ENCODE measurements at places on chromosomes 4 and X. TPM values are rescaled to one million over a fixed set of nuclear protein-coding genes. Genes with fewer than 3 reads are reported as not detected.
A peak's percentile ranks its signal among the peaks of the same experiment; 100 is the strongest.

Gene AFP
- total RNA-seq = not detected

Gene GAB1
- total RNA-seq = 14.6 TPM

Gene PNMA6F
- total RNA-seq = not detected

Gene MAGEE1
- 1.5 TPM for total RNA-seq

Gene ANXA10
- total RNA-seq = not detected

GRCh38 chr4:134622199-134622598 lies 420.6 kb upstream of the PABPC4L start:
- no peak for DNase-seq
- H3K36me3 ChIP-seq = no peaks in the 10 kb centered on the region
- H3K4me1 ChIP-seq = no peaks in the 10 kb centered on the region
- no peak overlapping the region for H3K4me3 ChIP-seq
- H3K27ac ChIP-seq = no peak overlapping the region

GRCh38 chrX:30483996-30484395 lies 93.6 kb downstream of the TASL start:
- no peak for DNase-seq
- no peak overlapping the region for H3K4me3 ChIP-seq
- no peak overlapping the region for H3K27ac ChIP-seq

DNA sequence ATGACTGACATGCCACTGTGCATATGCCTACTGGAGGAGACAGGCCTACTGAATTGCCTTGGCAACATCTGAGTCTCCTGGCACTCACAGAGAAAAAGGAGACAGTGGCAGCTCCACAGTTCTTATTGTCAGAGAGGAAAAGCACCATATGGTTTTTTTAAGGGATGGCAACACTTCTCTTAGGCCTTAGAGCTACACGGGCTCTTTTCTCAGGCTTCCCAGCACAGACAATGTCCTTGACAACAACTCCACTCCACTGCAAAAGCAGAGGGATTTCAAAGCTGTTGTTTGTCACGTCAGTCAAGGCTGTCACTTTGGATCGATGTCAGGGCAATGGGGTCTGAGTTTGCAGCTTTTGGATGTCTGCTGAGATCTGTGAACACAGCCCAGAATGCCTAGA lies 4.7 kb upstream of the CLCN4 start:
- peaks cover 12% of the 10 kb centered on the region for H3K27me3 ChIP-seq
- H3K4me1 ChIP-seq = no peaks in the 10 kb centered on the region
- no peak overlapping the region for H3K27ac ChIP-seq
- no peak for DNase-seq
- no peak overlapping the region for H3K4me3 ChIP-seq
- H3K36me3 ChIP-seq = no peaks in the 10 kb centered on the region

DNA sequence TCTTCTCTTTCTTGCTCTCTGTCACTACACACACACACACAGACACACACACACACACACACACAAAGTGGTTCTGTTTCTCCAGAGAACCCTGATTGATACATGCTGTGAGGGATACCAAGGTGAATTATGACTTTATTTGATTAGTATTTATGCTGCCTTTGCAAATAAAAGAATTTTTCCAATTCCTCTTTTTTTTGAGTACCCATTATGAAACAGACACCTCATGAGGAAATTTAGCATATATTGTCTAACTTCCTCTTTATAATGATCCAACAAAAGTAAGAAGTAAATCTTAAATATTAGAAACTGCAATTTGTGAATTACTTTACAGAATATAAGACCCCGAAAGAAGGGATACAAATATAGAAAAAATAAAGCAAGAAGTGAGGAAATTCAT lies 14.3 kb upstream of the RAB28 start:
- no peaks in the 10 kb centered on the region for H3K36me3 ChIP-seq
- H3K27ac ChIP-seq = no peak overlapping the region
- H3K27me3 ChIP-seq = no peaks in the 10 kb centered on the region
- no peaks in the 10 kb centered on the region for H3K4me1 ChIP-seq
- H3K4me3 ChIP-seq = no peak overlapping the region

- H3K36me3 ChIP-seq = no peaks in the 10 kb centered on the region
- no peak for DNase-seq
- peaks cover 31% of the 10 kb centered on the region for H3K4me1 ChIP-seq
- no peak overlapping the region for H3K27ac ChIP-seq
- H3K4me3 ChIP-seq = no peak overlapping the region
Measured at GRCh38 chr4:73701116-73701515, 39.3 kb upstream of the CXCL8 start.

- H3K27me3 ChIP-seq = no peaks in the 10 kb centered on the region
- DNase-seq = no peak
- H3K27ac ChIP-seq = peak overlapping the region; percentile 70
- H3K4me3 ChIP-seq = no peak overlapping the region
- H3K36me3 ChIP-seq = no peaks in the 10 kb centered on the region
- H3K4me1 ChIP-seq = no peaks in the 10 kb centered on the region
Measured at GRCh38 chrX:112769034-112769433, 71.6 kb downstream of the AMOT start.

- no peaks in the 10 kb centered on the region for H3K36me3 ChIP-seq
- peaks cover 15% of the 10 kb centered on the region for H3K4me1 ChIP-seq
- H3K27ac ChIP-seq = no peak overlapping the region
- H3K27me3 ChIP-seq = no peaks in the 10 kb centered on the region
Measured at GRCh38 chrX:124190440-124190839, 142.0 kb upstream of the TEX13D start.

- no peak overlapping the region for H3K4me3 ChIP-seq
- H3K27ac ChIP-seq = no peak overlapping the region
- H3K4me1 ChIP-seq = no peaks in the 10 kb centered on the region
- DNase-seq = no peak
Measured at GRCh38 chr4:21377046-21377445, 571.5 kb downstream of the KCNIP4 start.

GRCh38 chr4:159027535-159027934 lies 75.3 kb upstream of the RAPGEF2 start:
- H3K27ac ChIP-seq = no peak overlapping the region
- H3K4me3 ChIP-seq = no peak overlapping the region
- no peaks in the 10 kb centered on the region for H3K27me3 ChIP-seq
- H3K4me1 ChIP-seq = peaks cover 4% of the 10 kb centered on the region
- no peak for DNase-seq

GRCh38 chr4:1194010-1194900 lies 21.9 kb upstream of the SPON2 start:
- H3K4me3 ChIP-seq = peak overlapping the region; percentile 64
- H3K27ac ChIP-seq = peak overlapping the region; percentile 77
- no peaks in the 10 kb centered on the region for H3K36me3 ChIP-seq
- peak; percentile 83 for DNase-seq
- H3K27me3 ChIP-seq = no peaks in the 10 kb centered on the region
- H3K4me1 ChIP-seq = peaks cover 26% of the 10 kb centered on the region

DNA sequence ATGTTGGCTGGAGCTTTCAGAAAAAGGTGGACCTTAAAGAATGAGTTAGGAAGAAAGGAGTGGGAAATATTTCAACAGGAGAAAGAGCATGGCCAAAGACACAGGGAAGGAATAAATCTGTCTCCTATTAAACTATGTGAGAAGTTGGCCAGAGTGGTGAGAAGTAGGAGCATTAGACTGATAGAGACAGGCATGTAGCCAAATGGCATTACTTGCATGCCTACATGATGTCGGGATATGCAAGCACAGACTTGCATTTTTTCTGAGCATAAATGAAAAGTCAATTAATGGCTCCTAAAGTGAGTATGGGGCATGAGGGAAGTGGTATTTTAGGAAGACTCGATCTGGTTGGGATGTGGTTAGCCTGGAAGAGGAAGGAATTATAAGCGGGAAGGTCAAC lies 279.6 kb upstream of the PITX2 start:
- H3K4me3 ChIP-seq = no peak overlapping the region
- H3K36me3 ChIP-seq = no peaks in the 10 kb centered on the region
- no peaks in the 10 kb centered on the region for H3K27me3 ChIP-seq
- no peak overlapping the region for H3K27ac ChIP-seq

DNA sequence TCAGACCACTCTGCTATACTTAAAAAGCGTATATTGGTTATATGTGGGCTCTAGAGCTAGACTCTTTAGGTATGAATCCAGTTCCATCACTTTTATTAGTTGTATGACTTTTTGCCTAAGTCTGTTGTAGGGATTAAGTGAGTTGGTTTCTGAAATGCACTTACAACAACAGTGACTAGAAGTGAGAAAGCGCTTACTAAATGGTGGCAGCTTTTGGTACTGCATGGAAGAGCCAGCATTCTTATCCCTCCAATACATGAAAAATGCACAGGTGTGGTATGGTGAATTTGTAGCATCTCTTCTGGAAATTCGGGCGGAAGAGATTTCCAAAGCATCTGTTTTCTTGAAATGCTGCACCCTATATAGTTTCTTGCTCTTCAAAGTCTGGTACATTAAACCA lies 117.1 kb downstream of the SPANXA1 start:
- no peaks in the 10 kb centered on the region for H3K27me3 ChIP-seq
- no peaks in the 10 kb centered on the region for H3K4me1 ChIP-seq
- H3K4me3 ChIP-seq = no peak overlapping the region
- no peak overlapping the region for H3K27ac ChIP-seq

GRCh38 chr4:74202062-74202586 lies 44.2 kb downstream of the MTHFD2L start:
- H3K4me1 ChIP-seq = no peaks in the 10 kb centered on the region
- no peak overlapping the region for H3K4me3 ChIP-seq
- peaks cover 29% of the 10 kb centered on the region for H3K36me3 ChIP-seq
- DNase-seq = no peak
- H3K27me3 ChIP-seq = no peaks in the 10 kb centered on the region
- H3K27ac ChIP-seq = no peak overlapping the region

DNA sequence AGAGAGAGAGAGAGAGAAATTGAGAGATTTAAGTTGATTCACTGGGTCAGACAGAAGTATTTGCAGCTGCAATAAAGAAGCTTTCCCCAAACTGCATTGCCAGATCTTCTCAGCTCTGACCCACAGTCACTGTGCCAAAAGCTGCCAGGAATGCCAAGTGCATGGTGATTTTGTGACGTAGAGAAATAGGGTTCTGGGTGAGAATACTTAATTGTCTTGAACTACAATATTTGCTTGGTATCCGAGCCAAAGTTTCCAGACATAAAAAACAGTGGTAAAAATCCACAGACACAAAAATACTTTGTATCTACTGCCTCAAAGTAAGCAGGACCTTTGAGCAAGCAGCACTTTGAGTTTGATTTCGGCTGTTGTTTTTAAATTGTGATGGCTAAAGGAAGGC lies 331.1 kb downstream of the GRID2 start:
- H3K27ac ChIP-seq = no peak overlapping the region
- no peak overlapping the region for H3K4me3 ChIP-seq
- no peaks in the 10 kb centered on the region for H3K36me3 ChIP-seq
- no peak for DNase-seq

DNA sequence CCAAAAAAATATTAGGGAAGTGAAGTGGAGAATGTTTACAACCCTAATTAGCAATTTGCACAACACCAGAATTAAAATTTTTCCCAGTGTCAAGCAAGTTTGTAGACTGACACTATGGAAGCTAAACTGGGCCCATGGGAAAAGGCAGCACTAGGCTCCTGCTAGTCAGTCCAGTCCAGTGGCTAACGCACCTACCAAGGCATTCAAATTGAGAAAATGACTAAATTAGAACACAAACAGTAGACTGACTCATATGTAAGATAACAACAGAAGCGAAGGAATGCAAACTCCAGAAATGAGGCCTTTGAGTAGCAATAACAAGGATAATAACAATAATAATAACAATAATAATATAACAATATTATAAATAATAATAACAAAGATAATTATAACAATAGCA lies 90.7 kb downstream of the GRIA3 start:
- H3K27ac ChIP-seq = no peak overlapping the region
- no peaks in the 10 kb centered on the region for H3K4me1 ChIP-seq
- no peaks in the 10 kb centered on the region for H3K27me3 ChIP-seq
- H3K36me3 ChIP-seq = no peaks in the 10 kb centered on the region

DNA sequence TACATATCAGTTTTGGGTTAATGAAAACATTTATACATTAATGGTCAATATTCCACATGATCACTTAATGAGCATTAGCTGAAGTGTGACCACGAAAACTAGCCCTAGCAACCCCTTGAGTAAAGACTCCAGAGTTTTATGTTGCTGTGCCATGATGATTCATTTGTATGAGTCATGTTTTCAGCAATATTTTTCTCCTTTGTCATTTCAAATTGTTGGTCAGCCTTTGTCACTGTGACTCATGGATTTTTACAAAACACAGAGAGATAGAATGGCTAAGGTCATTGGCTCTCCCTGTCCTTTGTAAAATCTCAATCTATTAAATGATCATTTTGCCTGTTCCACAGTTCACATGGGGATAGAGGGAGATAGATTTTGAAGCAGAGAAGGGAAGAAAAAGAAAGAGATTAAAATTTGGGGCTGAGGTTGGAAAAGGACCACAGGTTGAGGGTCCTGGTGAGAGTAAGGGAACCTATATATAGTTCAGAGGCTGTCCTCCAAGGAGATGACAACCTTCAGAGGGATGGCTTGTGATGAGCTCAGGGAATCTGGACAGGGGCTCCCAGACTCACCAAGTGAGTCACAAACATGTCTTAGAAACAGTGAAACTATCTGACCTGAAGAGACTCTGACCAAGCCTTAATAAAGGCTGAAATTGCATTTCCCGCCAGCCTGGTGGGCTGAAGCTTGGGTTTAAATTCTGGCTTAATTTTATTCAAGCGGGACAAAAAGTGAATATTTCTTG lies 25.6 kb downstream of the NR0B1 start:
- H3K27ac ChIP-seq = no peak overlapping the region
- H3K4me3 ChIP-seq = no peak overlapping the region
- no peak for DNase-seq
- H3K4me1 ChIP-seq = no peaks in the 10 kb centered on the region
- no peaks in the 10 kb centered on the region for H3K36me3 ChIP-seq

DNA sequence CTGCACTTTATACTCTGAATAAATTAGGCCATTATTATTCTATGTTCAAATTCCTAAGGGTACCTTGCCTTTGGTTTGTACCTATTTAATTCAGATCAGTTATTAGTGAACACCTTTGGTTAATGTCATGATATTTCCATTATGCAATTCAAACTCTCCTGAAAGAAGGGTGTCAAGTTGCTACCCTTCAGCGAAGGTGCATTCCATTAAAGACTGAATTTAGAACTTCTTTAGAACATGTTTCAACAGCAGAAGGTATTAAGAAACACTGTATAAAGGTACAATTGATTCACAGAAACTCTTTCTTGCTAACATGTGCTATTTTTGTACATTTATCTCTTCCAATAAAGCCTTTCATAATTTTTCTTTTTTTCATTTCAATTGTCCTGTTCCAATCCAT lies 1545.4 kb upstream of the PCDH10 start:
- H3K4me3 ChIP-seq = no peak overlapping the region
- H3K27ac ChIP-seq = no peak overlapping the region
- no peaks in the 10 kb centered on the region for H3K36me3 ChIP-seq

GRCh38 chr4:15470128-15470475 lies 420 bp downstream of the CC2D2A start:
- no peak overlapping the region for H3K27ac ChIP-seq
- no peak for DNase-seq
- H3K4me1 ChIP-seq = peaks cover 16% of the 10 kb centered on the region
- no peaks in the 10 kb centered on the region for H3K27me3 ChIP-seq
